ENCODE measurements at places on chromosomes 11 and 22.

- no peak for DNase-seq
Observed at GRCh38 chr22:37282385-37282677, at the start of gene CYTH4. CYTH4 (plus strand) TSS chr22:37282508; CDS start chr22:37282570, 62 bp downstream.

- DNase-seq = peak; percentile 64
Observed at GRCh38 chr11:114129142-114129541, 69.6 kb downstream of the ZBTB16 start.

DNA sequence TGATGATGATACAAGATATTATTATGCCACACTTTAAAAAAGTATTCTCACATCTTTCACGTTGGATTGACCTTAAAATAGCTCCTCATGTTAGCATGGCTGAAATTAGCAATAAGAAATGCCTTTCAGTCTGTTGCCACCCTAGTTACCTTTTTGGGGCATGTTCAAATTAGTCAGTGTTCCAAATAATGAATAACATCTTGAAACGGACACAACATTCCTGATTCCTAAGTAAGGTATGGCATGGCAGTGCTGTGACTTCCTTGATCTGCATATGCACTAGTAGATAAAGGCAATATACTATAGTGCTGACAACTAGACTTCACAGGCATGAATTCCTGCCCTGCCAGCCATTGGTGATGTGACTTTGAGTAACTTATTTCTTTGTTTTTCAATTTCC lies 914.5 kb downstream of the METTL15 start:
- DNase-seq = no peak

GRCh38 chr22:49576241-49577141 lies 251.2 kb downstream of the BRD1 start:
- no peak for DNase-seq

GRCh38 chr22:39362271-39362670 lies 12.5 kb downstream of the SYNGR1 start:
- DNase-seq = no peak

- DNase-seq = no peak
Observed at GRCh38 chr11:36361472-36361871, 65.4 kb downstream of the PRR5L start.

- no peak for DNase-seq
Observed at GRCh38 chr11:41301023-41301422, 158.4 kb downstream of the LRRC4C start.

DNA sequence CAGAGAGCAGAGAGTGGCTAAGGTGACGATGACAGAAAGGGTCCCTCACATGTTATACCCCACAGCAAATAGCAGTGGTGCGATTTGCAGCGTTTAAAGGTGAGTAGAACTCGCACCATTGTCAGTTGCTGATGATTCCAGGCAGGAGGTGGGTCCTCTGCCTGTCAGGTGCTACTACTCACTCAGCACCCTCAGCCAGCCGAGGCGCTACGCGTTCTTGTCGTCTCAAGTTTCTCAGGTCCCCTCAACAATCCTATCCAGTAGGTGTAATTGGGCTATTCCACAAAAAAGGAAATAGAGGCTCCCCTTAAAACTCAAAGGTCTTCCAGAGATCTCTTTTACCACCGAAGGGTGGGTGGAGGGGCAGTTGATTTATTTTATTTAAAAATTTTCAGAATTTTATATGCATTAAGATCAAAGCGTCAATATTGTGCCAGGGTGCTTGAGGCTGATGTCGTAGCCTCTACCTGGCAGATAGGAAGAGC lies 18.3 kb downstream of the ELF5 start:
- no peak for DNase-seq

DNA sequence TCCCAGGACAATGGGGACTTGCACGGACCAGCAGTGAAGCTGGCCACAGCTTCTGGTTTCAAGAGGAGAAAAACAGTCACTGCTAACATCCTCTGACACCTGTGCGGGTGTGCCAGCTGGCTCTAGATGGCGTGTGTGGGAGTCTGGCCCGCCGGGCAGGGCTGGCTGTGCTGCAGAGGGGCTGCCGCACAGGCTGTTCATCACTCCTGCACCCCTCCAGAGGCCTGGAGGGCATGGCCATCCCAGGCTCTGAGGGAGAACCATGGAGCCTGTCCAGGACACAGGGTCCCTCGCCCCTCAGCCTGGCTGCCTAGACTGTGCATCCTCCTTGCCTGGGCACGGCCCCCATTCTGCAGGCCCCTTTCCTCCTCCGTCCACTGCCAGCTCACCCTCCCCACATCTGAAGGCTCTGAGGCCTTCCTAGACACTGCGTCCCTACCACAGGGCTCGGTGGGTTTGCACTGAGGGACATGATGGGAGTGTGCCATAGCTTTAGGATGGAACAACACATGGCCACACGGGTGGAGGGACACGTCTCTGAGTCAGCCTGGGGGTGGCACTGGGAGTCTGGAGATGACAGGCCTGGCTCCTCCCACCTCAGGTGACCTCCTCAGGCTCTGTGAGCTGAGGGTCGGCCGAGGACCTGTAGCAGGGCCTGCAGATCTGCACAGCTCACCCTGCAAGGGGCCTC lies 42.1 kb upstream of the GNB1L start:
- DNase-seq = no peak

GRCh38 chr22:43925433-43926348 lies 2.1 kb downstream of the PNPLA3 start:
- DNase-seq = no peak

- DNase-seq = no peak
Observed at GRCh38 chr22:20980938-20981722, 967 bp upstream of the LZTR1 start.

- no peak for DNase-seq
Observed at GRCh38 chr11:113410414-113411135, 23.0 kb downstream of the ANKK1 start.

- no peak for DNase-seq
Observed at GRCh38 chr11:120917559-120918239, 106.2 kb upstream of the TBCEL start.

- no peak for DNase-seq
Observed at GRCh38 chr22:35868938-35869337, 151.3 kb downstream of the APOL5 start.

DNA sequence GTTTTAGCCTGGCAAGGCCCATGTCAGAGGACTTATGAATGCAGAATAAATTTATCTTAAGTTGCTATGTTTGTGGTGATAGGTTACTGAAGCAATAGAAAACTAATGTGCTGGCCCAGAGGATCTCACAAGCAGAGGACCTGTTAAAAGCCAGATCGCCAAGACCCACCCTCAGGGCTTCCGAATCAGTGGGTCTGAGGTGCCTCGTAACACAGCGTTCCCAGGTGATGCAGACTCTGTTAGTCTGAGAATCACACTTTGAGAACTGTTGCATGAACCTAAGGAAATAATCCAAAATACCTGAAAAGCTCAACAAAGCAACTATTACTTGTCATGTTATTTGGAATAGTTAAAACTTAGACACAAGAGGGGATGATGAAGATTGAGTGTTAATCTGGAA lies 6.7 kb upstream of the SCARF2 start:
- DNase-seq = no peak

- no peak for DNase-seq
Observed at GRCh38 chr11:102276783-102277182, 40.5 kb upstream of the BIRC3 start.

DNA sequence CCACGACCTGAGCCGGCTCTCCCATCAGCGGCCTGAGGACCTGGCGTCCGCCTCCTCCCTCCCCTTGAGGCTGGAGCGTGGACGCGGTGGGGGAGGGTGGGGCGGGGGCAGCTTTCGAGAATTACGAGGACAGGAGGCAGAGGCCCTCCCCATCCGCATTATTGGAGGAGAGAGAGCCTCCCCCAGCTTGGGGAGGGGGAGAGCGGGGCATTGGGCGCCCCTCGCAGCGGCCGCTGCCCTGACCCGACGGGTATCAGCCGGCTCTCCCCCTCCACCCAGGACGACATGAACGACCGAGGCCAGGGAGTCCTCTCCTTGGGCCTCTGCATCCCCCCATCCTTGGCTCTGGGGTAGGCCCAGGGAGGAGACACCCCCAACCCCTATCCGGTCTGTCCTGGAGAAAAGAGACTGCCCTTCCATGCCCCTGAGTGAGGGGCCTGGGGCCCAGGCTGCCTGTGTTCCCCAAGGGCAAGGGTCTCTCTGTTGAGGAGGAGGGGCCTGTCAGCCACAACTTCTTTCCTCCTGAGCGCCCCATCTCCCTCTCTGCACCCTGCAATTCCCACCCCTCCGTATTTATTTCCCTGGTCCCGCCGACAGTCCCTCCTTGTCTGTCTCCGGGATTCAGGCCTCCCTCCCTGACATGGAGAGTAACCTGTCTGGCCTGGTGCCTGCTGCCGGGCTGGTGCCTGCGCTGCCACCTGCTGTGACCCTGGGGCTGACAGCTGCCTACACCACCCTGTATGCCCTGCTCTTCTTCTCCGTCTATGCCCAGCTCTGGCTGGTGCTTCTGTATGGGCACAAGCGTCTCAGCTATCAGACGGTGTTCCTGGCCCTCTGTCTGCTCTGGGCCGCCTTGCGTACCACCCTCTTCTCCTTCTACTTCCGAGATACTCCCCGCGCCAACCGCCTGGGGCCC lies 495 bp downstream of the GPR137 start:
- no peak for DNase-seq

GRCh38 chr11:95144313-95145235 lies 54.9 kb downstream of the ENDOD1 start:
- DNase-seq = no peak

DNA sequence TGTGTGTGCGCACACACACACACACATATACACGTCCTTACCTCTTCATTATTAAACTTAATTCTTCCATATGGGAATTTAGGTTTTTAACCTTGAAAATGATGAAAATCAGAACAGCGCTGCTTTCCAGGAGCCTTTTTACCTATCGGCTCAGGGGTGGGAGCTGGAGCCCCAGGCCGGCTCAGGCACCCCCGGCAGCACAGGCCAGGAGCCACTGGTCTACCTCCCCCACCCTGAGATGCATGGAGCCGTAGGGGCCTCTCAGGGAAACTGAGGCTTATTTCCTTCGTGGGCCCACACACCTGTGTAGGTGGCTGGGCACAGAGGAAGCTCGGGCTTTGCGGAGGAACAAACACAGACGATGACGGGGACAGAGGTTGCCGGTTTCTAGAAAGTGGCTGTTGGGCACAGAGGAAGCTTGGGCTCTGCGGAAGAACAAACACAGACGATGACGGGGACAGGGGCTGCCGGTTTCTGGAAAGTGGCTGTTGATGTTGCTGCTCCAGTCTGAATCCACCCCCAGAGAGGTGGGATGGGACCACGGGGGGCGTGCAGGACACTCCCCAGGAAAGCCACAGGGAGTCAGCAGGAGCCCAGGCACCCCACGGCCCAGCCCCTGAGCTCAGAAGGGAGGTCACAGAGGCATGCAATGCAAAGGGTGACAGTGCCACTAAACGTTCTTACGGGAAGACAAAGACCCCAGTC lies 149.4 kb downstream of the BRD1 start:
- DNase-seq = no peak

GRCh38 chr11:71991494-71991893 lies 7.2 kb upstream of the IL18BP start:
- no peak for DNase-seq

GRCh38 chr22:46681010-46681409 lies 57.0 kb downstream of the CERK start:
- DNase-seq = no peak

DNA sequence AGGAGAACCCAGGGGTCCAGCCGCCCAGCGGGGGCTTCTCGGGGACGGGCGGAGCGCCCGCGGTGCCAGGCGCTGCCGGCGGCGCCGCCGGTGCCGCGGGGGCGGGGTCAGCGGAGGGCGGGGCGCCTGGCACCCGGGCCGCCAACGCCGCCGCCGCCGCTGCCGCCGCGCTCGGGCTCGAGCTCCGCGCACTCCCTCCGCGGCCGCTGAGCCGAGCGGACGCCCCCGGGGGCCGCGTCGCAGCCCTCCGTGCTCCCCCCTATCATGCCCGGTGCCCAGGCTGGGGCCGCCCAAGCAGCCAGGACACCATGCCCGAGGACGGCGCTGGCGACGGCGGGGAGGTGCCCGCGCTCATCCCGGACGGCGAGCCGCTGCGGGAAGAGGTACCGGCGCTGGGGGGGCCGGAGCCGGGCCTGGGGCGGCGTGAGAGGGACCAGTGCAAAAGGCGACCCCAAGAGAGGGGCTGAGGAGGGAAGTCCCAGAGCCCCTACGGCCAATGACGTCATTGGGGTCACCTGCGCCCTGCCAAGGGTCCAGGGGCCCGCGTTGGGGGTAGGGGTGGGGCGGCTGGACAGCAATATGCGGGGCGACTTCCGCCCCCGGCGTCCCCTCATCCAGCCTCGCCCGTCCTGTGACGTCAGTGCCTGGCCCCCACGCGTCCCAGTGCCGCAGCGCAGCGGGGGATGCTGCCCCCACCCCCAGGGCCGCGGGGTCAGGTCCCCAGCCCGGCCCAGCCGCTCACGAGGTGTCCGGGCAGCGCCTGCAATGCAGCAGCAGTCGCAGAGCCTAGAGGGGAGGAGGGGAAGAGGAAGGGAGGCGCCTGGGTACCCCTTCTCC lies at the start of gene TMEM151A:
Gene TMEM151A, plus strand, starts transcription at position 189 of the 837 bp plus-strand sequence. Its CDS starts 120 bp downstream, at position 309.
- DNase-seq = no peak

- peak; percentile 89 for DNase-seq
Observed at GRCh38 chr22:33519071-33519973, 401.0 kb downstream of the LARGE1 start.

- DNase-seq = no peak
Observed at GRCh38 chr22:35328472-35328885, 28.8 kb downstream of the TOM1 start.

GRCh38 chr22:39240831-39241793 lies 3.7 kb downstream of the PDGFB start:
- no peak for DNase-seq

- no peak for DNase-seq
Observed at GRCh38 chr11:32118025-32118974, 27.4 kb downstream of the RCN1 start.

GRCh38 chr11:115348416-115348815 lies 155.8 kb downstream of the CADM1 start:
- DNase-seq = no peak

DNA sequence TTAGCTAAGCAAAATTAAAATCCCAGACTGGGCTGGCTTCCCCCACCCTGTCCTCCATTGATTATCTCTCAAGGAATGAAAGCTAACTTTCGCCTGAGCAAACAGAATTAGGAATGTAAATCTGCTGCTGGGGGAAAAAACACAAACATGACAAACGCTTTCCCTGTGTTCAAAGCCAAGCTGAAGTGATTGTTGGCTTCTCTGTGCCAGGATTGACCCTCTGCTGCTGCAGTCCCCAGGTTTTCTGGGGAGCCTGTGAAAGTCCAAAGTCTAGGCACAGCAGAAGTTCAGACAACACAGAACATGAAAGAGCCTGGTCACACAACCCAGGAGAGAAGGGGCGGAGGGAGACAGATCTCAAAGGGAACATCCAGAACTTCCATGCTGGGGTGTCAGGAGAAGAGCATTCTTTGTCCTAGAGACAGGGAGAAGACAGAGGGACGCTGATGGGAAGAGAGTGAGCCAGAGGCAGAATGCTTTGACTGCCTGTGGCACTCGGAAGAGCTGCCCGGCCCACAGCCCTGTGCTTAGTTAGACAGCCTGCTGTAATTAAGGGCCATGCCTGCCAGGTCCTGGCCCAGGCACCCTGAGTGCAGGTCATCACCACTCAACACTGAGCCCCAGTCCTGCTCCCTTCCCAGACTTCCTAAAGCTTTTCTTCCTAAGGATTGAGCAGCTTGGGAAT lies 6.9 kb downstream of the PATZ1 start:
- peak; percentile 3 for DNase-seq

DNA sequence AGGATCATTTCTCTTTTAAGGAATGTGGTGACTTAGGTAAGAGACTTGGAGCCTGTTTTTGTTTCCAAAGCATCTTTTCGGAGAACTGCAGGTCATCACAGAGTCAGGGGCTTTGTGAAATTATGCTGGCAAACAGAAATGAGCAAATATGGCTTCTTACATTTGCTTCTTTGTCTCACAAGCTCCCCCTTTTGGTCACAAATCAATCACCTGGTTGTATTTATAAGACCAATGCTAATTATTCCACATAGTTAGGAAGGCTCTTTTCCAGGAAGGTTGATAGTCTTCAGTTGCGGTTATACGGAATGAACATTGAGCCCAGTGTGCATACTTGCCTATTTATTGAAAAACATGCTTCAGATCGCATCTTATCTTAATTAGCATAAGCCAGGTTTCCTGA lies 34.6 kb upstream of the CEP126 start:
- DNase-seq = peak; percentile 30
